Cardiac atrium fibroblast (primary cell): ENCODE measurements at places on chromosomes 3 and 15. TPM values are rescaled to one million over a fixed set of nuclear protein-coding genes. Genes with fewer than 3 reads are reported as not detected.

The SQOR gene
- 30.3 and 47.7 TPM in 2 replicates for total RNA-seq

The PEX5L gene
- not detected in 2 replicates for total RNA-seq

The KNG1 gene
- not detected in 2 replicates for total RNA-seq

The IQSEC1 gene
- 11.2 and 14.3 TPM in 2 replicates for total RNA-seq

The CCDC13 gene
- total RNA-seq, result 0.72 TPM in 1 of 2 replicates, not detected in the other

The TRH gene
- total RNA-seq, result not detected in 2 replicates

The ZNF710 gene
- 8.3 and 8.7 TPM in 2 replicates for total RNA-seq

The PLA2G4B gene
- 0.32 TPM in 1 of 2 replicates, not detected in the other for total RNA-seq

The OXTR gene
- total RNA-seq, result 2.3 and 2.5 TPM in 2 replicates

The TMEM207 gene
- total RNA-seq, result not detected in 2 replicates

The ACTC1 gene
- total RNA-seq, result not detected in 2 replicates

The INO80 gene
- 12.6 and 26.0 TPM in 2 replicates for total RNA-seq

The GOLGA8T gene
- total RNA-seq, result not detected in 2 replicates

The CRABP1 gene
- not detected in 2 replicates for total RNA-seq

The TP63 gene
- under 0.01 TPM in 1 of 2 replicates, not detected in the other for total RNA-seq

The CADPS gene
- total RNA-seq, result not detected in 2 replicates

The WNT5A gene
- total RNA-seq, result 4.9 and 14.6 TPM in 2 replicates

The PTH1R gene
- total RNA-seq, result 7.5 and 13.5 TPM in 2 replicates

The DNAH12 gene
- 0.16 TPM in 1 of 2 replicates, not detected in the other for total RNA-seq

The NR2E3 gene
- total RNA-seq, result not detected in 2 replicates

The PLSCR2 gene
- total RNA-seq, result not detected in 2 replicates

The FURIN gene
- total RNA-seq, result 50.2 and 70.3 TPM in 2 replicates

The PLCL2 gene
- 2.9 and 4.9 TPM in 2 replicates for total RNA-seq

The P3H2 gene
- 11.5 and 13.9 TPM in 2 replicates for total RNA-seq

The HIGD2B gene
- 0.36 TPM in 1 of 2 replicates, not detected in the other for total RNA-seq

The SCAMP5 gene
- total RNA-seq, result 2.1 and 4.7 TPM in 2 replicates

The BCL2A1 gene
- not detected in 2 replicates for total RNA-seq

The C3orf85 gene
- total RNA-seq, result not detected in 2 replicates

The RASGRP1 gene
- total RNA-seq, result 0.18 and 1.8 TPM in 2 replicates

The CLDN1 gene
- total RNA-seq, result 0.32 TPM in 1 of 2 replicates, not detected in the other

The SOX2 gene
- total RNA-seq, result not detected in 2 replicates

The GP9 gene
- not detected in 2 replicates for total RNA-seq

The BNC1 gene
- 1.1 and 2.6 TPM in 2 replicates for total RNA-seq

The ROPN1B gene
- not detected in 2 replicates for total RNA-seq

The IQCF5 gene
- total RNA-seq, result not detected in 2 replicates

The PAK2 gene
- total RNA-seq, result 26.0 and 34.5 TPM in 2 replicates

The BFSP2 gene
- total RNA-seq, result not detected in 2 replicates

The GRAMD2A gene
- total RNA-seq, result not detected in 2 replicates

The GREM1 gene
- under 0.01 and 0.32 TPM in 2 replicates for total RNA-seq

The QTRT2 gene
- total RNA-seq, result 10.7 and 25.1 TPM in 2 replicates

The RLBP1 gene
- total RNA-seq, result not detected in 2 replicates

The ITIH3 gene
- total RNA-seq, result 0.65 and 4.9 TPM in 2 replicates

The WDR93 gene
- not detected in 2 replicates for total RNA-seq

The INSYN1 gene
- total RNA-seq, result 2.9 and 7.4 TPM in 2 replicates

The REC114 gene
- not detected in 2 replicates for total RNA-seq

The ARPP21 gene
- not detected in 2 replicates for total RNA-seq

The PCOLCE2 gene
- total RNA-seq, result 38.1 and 44.8 TPM in 2 replicates

The SLCO2A1 gene
- 4.2 and 4.5 TPM in 2 replicates for total RNA-seq

The MKRN2OS gene
- total RNA-seq, result not detected in 2 replicates

The MME gene
- 55.6 and 80.3 TPM in 2 replicates for total RNA-seq

The CLN6 gene
- 15.3 and 37.4 TPM in 2 replicates for total RNA-seq

The CX3CR1 gene
- total RNA-seq, result not detected in 2 replicates

The TRAT1 gene
- total RNA-seq, result not detected in 2 replicates
